Stimulated activated CD4-positive, alpha-beta T cell treated with anti-CD3 and anti-CD28 coated beads, Interleukin-1b, Interleukin-23, amount 100 ng/mL, for 4 hours (primary cell): ENCODE measurements at places on chromosomes 4 and X.

DNA sequence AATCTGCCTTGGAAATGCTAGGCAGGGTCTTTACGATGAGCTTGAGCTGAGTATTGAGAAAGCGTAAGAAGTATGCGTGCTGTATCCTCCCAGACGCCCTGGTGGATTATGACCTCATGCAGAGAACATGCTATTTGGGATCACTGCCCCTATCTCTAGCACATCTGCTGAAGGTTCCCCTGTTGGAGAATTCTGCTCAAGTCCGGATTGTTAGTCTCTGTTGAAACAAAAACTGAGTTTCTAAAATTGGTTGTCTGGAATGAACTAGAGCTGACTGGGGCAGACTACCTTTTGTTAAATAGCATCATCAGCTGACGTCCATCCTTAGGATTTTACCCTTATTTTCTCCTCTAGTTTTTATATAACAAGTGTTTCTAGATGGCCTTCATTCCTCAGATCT is 7.5 kb downstream of the FHDC1 start:
- no peak for DNase-seq

- no peak for DNase-seq
Measured at GRCh38 chr4:149145803-149146202, 669.8 kb downstream of the IQCM start.

DNA sequence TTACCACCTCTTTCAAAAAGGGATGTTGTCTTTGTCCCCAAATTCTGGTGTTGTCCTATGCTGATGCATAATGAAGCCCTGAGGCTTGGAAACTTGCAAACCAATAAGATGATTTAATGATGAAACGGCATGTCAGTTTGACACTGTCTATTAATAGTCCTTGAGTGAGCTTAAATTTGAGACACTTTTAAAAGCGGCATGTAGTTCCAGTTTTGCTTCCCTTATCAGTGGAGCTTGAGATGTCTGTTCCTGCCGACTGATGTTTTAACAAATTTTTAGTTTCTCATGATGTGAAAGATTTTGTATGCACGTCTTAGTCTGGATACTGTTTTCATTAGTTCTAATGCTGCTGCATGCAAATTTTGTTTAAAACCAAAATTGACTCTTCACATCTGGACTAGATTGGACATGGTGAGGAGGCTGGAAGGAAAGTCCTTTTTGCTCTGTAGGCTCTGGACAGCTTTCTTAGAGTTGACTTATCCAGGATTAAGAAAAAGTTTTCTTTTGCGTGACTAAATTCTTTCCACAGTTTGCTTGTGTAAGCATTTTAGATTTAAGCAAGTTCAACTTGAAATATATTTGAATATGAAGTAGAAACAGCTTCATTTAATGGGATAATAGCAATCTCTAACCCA is 11.7 kb downstream of the C1GALT1C1 start:
- DNase-seq = no peak

DNA sequence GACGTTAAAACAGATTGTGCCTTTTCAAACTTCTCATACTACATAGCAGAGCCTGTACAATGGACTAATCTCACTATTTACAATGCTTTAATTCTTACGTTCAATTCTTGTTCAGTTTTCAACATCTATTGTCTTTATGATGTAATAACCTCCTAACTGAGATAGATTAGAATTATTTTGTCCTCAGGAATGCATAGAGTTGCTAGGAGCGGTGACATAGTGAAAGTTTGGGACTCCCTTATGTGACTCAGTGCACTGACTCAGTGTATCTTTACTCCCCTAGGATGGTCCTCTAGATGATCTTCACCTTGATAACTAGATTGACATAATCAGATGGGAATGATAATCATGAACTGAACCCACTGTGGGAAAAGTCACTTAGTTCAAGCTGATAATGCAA is 151.5 kb downstream of the VEGFC start:
- no peak for DNase-seq

DNA sequence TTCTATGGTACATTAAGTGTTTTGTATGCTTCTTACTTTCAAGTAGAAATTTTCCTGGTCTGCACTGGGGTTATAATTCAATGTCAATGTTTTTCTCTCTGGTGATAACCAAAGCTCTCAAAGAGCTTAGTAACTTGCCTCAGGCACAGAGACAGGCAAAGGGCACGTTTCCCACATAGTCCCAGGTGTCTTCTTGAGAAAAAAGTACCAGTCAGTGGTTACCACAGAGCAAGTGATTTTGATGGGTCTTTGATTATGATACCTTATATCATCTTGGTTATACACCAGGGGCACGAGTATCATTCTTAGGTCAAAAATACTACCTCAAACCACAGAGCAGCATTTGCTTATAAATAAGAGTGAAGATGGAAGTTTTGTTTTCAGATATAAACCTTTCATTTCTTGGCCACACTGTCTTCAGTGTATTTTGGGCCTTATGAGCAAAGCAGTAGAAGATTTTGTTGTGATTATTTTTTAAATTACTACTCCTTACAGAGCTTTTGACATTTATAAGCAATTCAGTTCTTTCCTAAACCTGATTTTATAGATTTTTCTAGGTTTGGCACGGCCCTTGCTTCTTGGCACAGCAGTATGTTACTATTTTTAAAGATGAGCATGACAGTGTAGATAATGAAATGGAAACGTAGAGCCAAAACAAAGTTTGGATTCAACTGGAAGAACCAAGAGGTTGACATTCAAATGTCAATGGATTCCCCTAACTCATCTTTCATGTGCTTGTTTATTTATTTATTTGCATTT is 85.3 kb upstream of the TLL1 start:
- no peak for DNase-seq

GRCh38 chr4:35934320-35934981 is 309.9 kb downstream of the ARAP2 start:
- no peak for DNase-seq

GRCh38 chrX:32662516-32662915 is 548.8 kb downstream of the DMD start:
- DNase-seq = no peak

GRCh38 chr4:17276776-17277175 is 235.1 kb downstream of the QDPR start:
- DNase-seq = no peak
